ENCODE measurements at places on chromosomes 2 and 18.

GRCh38 chr2:115161081-115161770 lies 718.8 kb downstream of the DPP10 start:
- DNase-seq, result peak; percentile 36

- DNase-seq, result no peak
Measured at GRCh38 chr2:102809291-102810189, 47.7 kb downstream of the TMEM182 start.

GRCh38 chr2:7027956-7028655 lies 110.9 kb downstream of the RNF144A start:
- DNase-seq, result no peak

- DNase-seq, result no peak
Measured at GRCh38 chr2:59575191-59575590, 978.3 kb downstream of the BCL11A start.

DNA sequence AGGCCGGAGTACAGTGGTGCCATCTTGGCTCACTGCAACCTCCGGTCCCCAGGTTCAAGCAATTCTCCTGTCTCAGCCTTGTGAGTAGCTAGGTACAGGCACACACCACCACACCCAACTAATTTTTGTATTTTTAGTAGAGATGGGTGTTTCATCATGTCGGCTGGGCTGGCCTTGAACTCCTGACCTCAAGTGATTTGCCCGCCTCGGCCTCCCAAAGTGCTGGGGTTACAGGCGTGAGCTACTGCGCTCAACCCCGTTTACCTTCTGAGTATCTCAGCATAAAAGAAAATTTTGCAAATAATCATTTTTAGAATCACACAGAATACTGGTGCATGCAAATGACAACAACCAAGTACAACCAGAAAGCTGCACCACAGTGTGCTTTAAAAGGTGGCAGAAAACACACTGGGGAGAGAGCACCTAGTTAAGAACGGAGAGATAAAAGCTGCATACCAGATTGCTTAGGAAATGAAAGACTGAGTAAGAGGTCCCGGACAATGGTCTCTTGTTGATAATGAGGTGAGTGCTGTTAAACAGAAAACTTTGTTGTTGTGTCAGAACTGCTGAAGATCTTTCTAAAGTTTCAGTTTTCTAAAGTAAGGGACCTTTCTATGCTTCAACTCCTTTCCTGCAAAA lies 189.6 kb downstream of the ACTR3 start:
- no peak for DNase-seq

- no peak for DNase-seq
Measured at GRCh38 chr18:60246606-60247005, 126.0 kb downstream of the MC4R start.

GRCh38 chr2:71130905-71131244 lies 441 bp downstream of the MPHOSPH10 start:
- DNase-seq, result no peak

- no peak for DNase-seq
Measured at GRCh38 chr2:219626540-219626939, 890 bp upstream of the SLC4A3 start.

DNA sequence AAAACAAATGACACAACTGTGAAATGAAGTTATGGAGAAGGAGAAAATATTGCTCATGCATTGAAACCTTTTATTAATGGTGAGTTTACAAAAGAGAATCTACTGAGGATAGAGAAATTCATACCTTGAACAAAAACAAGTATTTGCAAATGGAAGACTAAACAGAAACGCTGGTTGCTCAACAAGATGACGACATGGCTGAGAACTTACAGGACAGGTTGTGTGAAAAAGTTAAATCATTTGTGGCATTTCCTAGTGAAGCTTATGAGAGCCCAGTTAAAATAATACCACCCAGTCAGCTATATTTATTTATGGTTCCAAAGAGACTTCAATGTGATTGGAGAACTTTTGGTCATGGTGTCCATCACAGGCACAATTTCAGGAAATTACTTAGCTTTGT lies 148.6 kb upstream of the PKDCC start:
- no peak for DNase-seq

DNA sequence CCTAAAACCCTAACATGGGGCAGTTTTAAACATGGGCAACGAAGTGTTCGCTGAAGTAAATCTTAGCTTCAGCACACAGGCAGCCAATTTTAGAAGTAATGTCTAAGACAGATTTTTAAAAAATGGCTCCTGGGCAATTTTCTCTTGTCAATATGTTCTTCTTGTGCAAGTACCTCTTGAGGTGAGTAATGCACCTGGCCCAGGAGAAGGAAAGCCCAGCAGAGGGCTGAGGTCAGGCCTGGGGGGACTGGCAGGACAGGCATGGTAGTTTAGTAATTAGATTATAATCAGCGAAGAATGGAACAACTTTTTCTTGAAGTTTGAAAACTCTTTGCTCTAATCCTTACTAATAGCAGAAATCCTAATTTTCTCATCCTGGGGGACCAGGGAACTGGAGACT lies 77.6 kb downstream of the SPRED2 start:
- no peak for DNase-seq

- DNase-seq, result no peak
Measured at GRCh38 chr18:24053211-24053610, 38.7 kb downstream of the TTC39C start.

- no peak for DNase-seq
Measured at GRCh38 chr18:11004951-11005350, 144.4 kb downstream of the PIEZO2 start.

DNA sequence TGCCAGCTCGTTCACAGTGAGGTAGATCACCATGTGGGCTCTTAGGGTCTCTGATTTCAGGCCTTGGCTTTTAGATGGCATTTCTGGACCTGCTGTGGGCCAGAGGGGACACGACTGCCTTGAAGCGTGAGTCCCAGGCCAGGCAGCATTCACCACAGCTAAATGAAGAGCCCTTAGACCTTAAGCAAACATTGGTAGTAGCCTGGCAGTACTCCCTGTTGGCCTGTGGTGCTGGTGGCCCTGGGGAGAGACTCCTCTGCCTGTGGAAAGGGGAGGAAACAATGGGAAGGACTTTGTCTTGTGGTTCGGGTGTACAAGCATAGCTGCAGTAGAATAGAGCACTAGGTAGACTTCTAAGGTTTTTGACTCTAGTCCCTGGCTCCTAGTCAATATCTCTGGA lies 456.0 kb upstream of the DCC start:
- DNase-seq, result no peak

- DNase-seq, result no peak
Measured at GRCh38 chr18:31657823-31658669, 26.3 kb downstream of the B4GALT6 start.

DNA sequence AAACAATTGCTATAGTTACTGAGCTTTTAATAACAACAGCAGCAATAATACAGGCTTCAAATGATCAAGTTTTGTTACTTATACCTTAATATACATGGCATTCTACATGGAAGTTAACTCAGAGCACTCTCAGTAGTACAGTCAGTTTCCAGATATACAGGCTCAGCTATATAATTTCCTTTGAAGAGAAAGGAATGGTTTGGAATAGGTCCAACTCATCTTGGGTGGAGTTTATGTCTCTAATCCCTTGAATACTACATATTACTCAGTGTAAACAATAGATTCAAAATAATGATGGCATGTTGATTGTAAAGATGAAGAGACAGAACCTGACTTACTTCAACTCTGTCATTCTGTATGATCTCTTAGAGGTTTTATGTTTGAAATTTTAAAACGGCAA lies 174.9 kb downstream of the EPHA4 start:
- DNase-seq, result no peak

GRCh38 chr2:212154477-212154878 lies 384.1 kb downstream of the ERBB4 start:
- DNase-seq, result no peak

GRCh38 chr2:206204710-206205109 lies 45.0 kb downstream of the EEF1B2 start:
- DNase-seq, result no peak

GRCh38 chr18:27860011-27860410 lies 316.9 kb downstream of the CDH2 start:
- DNase-seq, result no peak

All from WTC11 (cell line).